ENCODE measurements at places on chromosomes 4 and X. TPM values are rescaled to one million over a fixed set of nuclear protein-coding genes. Genes with fewer than 3 reads are reported as not detected.

GRCh38 chr4:38682336-38682735, 18.3 kb downstream of the KLF3 start:
- no peak for DNase-seq

DNA sequence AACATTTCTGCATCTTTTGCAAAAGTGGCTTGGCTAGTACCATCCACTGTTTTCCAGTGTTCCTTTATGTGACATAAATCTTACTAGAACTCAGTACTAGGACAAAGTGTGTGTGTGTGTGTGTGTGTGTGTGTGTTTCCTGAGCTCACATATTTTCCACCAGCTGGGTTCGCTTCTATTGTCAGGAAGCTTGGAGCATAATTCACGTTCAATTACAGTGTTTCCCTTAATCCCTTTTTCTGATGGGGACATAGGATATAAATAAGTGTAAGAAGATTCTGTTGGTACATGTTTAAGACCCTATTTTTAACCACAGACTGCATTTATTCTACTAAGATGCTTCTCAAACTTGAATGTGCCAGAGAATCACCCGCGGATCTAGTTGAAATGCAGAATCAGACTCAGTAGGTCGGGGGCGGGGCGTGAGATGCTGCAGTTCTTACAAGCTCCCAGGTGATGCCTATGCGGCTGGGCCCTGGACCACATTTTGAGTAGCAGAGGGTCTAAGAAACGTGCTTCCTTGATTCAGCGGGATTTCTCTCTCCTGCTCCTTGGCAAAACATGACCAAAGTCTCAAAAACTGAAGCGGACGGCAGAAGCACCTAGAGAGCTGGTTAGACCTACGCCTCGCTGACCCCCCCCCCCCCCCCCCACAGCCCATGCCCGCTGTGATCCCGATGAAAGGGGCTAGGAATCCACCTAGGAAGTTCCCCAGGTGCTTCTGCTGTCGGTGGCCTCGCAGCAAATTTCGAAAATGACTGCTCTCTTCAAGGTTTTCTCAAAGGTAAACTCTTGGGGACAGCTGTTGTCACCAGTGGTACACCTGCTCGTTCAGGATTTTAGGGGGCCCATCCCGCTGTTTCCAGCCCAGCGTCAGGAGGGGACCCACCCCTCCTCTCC, 797 bp downstream of the CD99L2 start:
- DNase-seq: no peak

DNA sequence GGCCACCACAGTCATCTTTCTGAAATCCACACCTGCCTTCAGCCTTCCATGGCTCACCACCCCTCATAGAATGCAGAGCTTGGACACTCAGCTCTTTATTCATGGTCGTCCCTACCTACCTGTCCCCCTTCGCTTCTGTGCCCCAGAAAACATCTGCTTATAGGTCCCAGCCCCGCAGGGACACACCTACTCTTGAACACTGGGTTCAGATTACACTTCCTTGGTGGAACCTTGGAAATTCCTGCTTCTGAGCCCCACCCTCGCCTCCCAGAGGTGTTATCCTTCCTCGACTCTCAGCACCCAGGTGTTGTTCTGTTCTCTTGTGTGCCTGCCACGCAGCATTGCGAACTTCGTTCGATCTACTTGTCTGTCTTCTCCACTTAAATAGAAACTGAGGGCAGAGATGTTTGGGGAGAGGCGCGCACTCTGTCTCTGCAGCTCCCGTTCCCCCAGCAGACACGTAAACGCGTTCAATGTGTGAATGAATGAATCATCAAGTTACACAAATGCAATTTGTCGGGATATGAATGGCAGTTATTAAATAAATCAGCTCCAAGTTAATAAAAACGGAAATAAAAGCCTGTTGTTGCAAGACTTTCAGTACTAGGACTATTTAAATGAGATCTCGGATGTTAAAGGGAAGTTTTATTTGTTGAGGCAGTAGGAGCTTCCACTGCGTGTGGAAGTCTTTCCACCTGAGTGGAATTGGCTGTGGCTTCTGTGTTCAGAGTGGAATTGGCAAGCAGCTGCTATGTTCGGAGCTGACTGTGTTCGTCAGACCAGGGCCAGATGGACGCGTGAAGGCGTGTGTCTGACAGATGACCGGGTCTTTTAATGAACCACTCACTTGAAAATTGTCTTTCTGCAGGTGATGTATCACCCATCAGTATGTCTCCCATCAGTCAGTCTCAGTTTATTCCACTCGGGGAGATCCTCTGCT, 95.6 kb downstream of the STOX2 start:
- DNase-seq: peak; percentile 66

FRAS1 gene
- total RNA-seq: 28.4 TPM

DNA sequence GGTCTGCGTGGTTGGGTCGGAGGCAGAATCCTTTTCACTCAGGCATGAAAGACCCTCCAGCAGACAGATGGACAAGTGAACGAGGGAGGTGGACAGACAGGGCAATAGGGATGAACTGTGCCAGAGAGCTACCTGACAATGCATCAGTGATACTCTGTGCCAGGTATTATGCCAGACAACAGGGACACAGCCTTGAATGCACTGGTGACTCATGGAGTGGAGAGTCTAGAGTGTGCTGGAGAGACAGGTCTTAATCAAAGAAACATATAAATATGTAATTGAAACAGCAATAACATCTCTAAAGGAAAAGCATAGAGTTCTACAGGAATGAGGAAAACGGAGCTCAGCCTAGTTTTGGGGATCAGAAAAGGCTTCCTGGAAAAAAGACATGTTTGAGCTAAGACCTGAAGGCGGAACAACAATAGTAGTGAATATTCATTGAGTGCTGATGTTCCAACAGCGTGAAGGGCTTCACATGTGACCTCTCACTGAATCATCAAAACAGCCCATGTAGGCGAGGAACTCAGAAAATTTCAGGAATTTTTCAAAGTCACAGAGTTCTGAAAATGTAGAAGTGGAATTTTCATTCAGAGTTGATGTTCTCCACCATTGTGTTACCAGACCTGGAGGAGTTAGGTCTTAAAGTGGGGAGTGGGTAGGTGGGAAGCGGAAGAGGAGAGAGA, 20.0 kb upstream of the FGFBP2 start:
- no peak for DNase-seq

DNA sequence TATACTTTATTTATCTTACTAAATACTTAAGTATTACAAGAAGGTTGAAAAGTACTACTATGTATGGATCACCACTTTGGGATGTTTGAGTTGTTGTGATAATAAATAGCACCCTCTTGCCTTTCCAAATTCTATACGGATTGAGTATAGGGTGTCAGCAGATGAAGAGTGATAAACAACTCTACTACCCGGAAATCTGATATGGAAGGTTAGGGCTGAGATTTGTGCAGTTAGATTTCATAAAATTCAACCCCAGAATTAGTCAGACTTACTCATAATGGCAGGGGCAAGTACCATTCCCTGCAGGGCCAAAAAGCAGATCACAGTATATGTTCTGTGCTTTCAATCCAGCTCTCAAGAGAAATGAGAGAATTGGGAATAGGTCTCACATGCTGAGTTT, 1008.9 kb upstream of the PCDH7 start:
- no peak for DNase-seq

- no peak for DNase-seq
Measured at GRCh38 chr4:152146244-152146643, 385.4 kb upstream of the GATB start.

GRCh38 chrX:22135994-22136684, 104.0 kb downstream of the PHEX start:
- peak; percentile 41 for DNase-seq

DNA sequence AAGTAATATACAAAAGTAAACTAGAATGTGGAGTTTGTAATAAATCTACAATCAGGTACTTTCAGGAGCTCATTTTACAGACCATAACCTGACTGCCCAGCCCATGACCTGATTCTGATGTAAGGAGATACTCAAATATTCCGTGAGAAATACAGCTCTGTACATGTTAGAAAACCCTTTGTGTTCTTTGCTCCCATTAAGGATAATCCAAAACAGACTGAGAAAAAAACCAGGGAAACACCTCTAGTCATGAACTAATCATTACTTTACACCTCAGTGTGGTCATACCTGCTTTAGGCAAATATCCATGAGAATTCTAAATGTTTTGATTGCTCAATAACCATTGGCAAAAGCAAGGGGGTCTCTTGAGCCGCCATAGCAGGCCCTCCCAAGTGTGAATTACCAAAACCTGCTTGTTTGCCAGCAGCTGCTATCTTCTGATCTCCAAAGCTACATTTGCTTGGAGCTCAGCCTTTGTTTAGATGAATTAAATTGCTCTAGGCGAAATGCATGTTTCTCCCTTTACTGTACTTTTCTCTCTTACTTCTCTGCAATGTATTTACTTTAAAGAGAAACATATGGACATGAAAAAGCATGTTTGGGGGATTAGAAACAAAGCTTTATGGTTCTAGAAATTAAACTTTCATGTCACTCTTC, 79.1 kb downstream of the ANKRD50 start:
- DNase-seq: no peak

- no peak for DNase-seq
Measured at GRCh38 chr4:52825460-52826090, 36.5 kb upstream of the RASL11B start.

GRCh38 chr4:25937801-25938200, 23.8 kb downstream of the SMIM20 start:
- DNase-seq: no peak

- no peak for DNase-seq
Measured at GRCh38 chr4:73501664-73502265, 20.2 kb downstream of the AFM start.

Data from cerebellum (tissue), 4 donors.